ENCODE measurements at places on chromosomes 1 and 21.

- no peak for DNase-seq
These were observed 72.9 kb downstream of the CCDC185 start for GRCh38 chr1:223466151-223466550.

DNA sequence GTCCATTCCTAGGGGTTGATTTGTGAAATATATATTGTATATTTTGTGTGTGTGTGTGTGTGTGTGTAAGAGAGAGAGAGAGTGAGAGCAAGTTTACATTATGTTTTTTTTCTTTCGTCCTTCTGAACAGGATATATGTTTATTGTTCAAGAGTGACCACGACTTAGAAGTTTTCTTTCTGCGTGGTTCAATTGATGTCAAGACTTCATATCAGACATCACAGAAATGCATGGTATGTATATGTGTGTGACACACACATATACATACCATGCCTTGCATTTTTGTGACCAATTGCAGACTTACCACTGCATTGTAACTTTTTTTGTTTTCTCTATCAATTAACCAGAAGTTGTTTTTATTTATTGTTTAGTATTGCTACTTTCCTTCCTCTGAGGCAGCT, 2.5 kb downstream of the RASAL2 start:
- no peak for DNase-seq

DNA sequence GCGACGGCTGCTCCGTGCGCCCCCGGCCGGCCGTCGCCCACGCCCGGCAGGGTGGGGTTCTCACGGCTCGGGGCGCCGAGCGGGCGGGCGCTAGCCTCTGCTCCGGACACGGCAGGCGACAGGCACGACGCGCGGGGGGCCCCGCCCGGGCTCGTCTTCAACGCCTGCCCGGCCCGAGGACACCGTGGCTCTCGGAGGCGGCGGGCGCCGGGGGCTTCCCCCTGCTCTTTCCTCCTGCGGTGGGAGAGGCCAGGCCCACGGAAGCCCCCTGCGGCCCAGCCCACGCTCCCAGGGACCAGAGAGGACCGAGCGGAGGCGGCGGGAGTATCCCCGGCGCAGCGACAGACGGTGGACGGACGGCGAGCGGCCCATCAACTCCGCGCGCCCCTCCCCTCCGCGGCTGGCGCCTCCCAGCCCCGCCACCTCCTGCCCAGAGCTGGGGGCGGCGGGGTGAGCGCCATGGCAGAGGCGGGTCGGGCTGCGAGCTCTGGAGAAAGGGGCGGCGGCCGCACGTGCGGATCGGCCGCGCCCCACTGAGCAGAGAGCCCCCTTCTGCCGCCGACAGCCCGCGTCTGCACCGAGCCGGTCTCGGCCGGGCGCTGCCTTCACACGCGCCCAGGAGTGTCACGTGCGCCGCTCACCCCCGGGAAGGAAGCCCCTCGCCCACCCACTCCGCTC, at the start of the genes SHE and TDRD10:
SHE (minus strand) TSS at position 347 of the 678 bp plus-strand sequence. CDS start 386 bp downstream, outside the sequence.
TDRD10 (plus strand) TSS at position 154 of the 678 bp plus-strand sequence. CDS start 4,685 bp downstream, outside the sequence.
- DNase-seq: no peak

DNA sequence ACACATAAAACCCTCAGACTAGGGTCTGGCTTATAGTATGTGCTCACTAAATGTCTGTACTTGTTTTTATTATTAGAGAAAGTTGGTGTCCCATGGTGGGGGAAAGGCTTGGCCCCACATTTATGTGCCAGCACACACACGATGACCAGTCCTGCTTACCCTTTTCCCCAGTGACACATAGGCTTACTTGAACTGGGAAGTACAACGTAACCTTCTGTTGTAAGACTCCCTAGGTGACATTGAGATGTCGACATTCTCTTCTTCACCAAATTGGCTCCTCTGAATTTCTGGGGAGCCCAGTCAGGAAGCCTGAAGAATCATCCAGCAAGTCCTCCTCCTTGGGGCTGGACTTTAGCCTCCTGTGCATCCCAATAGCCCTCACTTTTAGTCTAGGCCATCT, 1.7 kb upstream of the MECR start:
- DNase-seq: no peak

- DNase-seq: no peak
These were observed 1530.9 kb upstream of the TPTE start for GRCh38 chr21:8990326-8991087.

GRCh38 chr1:243903895-243904294, 53.9 kb upstream of the AKT3 start:
- DNase-seq: no peak

- DNase-seq: no peak
These were observed 186.4 kb downstream of the RYR2 start for GRCh38 chr1:237228421-237228820.

- no peak for DNase-seq
These were observed 690 bp downstream of the C1orf216 start for GRCh38 chr1:35717911-35718476.

DNA sequence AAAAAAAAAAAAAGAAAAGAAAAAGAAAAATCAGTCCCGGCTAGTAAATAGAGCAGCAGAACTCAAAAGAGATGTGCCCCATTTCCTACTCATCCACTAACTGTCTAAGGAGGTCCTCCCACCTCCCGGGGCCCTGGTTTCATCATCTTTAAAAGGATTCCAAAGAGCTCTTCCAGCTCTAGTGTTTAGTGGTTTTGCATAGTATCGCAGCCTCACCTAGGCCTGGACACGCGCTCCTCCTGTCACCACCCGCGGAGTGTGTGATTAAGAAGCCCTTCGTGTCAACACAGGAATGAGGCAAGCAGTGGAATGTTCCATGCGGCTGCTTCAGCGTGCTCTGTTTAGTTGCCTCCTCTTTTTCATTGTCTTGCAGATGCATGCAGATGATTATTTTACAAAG, 49.0 kb downstream of the LBR start:
- no peak for DNase-seq

GRCh38 chr1:192401825-192402224, 85.0 kb downstream of the RGS21 start:
- DNase-seq: no peak

DNA sequence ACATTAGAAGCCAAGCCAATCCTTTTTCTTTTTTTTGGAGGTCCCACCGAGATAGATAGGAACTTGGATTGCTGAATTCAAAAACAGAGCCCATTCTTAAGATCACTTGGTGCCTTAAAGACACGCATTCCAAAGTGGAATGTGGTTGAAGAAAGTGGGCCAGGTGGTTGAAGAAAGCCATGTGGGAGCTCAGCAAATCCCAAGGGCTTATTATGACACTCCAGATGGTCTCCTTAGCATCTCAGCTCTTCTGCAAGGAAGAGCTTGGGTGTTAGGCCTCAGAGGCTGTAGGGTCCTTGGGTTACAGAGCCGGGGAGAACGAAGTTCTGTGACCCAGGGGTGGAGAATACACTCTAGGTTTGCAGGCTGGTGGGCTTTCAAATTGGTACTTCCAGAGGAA, 13.5 kb downstream of the TOR3A start:
- no peak for DNase-seq

GRCh38 chr1:23553231-23554126, 5.8 kb downstream of the ID3 start:
- DNase-seq: no peak

GRCh38 chr1:152728986-152729385, 21.0 kb downstream of the LCE4A start:
- DNase-seq: no peak

DNA sequence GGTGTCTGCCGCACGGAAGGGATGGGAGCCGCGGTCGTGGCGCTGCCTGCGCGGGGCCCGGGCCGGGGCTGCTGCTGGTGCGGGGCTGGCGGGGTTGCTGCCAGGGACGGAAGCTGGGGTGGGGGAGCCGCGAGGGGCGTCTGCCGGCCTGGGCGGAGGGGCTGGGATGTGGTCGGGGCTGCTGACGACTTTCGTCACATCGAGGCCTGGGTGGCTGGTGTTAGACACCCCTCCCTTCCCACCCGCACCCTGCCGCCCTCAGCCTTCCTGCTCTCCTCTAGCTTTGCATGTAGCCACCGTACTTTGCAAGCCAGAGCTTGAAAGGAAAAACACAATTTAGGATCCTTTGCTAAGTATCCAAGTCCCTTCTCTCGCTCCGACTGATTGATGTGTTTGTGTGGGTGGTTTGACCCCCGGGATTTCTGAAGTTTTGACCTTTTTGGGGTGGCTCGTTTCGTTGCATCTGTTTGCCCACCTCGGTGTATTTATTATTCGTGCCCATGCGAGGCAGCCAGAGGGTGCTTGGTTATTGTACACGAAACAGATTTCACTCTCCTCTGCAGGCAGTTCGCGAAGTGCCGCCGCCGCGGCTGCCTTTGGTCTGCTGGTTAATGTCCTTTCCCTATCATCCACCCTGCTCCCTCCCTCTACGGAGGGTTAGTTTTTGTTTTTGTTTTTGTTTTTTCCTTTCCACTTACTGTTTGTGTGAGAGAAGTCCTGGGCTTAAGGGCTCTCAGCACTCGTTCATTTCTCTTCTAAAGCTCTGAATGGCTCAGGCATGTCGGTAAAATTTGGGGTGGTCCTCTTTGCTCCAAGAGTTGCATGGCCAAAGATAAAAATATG, 868 bp downstream of the C1orf21 start:
- peak; percentile 27 for DNase-seq

- no peak for DNase-seq
These were observed 28.2 kb upstream of the RGL1 start for GRCh38 chr1:183776731-183777130.

- peak; percentile 55 for DNase-seq
These were observed 51.5 kb upstream of the RUNX3 start for GRCh38 chr1:24981631-24982005.

DNA sequence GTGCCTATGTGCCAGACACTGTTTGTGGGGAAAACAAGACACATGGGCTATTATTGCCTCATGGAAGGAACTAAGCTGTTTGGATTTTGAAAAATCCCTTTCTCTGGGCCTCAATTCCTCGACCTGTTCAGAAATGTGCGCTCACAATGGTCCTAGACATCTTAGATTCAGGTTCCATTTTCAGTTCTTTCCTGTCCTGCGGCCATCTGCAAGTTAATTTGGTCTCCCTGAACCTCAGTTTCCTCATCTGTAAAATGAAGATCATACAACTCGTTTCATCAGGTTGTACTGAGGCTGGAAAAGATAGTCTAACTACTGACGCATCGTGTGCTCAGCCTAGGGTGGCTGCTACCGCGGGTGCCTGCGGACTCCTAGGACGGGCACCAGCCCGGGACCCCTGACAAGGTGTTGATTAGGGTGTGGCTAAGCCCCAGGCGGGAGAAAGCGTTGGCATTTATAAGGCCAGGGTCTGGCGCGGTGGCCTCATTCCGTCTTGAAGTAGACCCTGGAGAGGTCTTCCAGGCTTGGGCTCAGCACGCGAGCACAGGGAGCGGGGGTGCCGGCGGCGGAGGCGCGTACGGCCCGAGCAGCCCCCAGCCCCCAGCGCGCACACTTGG, 493 bp upstream of the ELOA start:
- peak; percentile 5 for DNase-seq

DNA sequence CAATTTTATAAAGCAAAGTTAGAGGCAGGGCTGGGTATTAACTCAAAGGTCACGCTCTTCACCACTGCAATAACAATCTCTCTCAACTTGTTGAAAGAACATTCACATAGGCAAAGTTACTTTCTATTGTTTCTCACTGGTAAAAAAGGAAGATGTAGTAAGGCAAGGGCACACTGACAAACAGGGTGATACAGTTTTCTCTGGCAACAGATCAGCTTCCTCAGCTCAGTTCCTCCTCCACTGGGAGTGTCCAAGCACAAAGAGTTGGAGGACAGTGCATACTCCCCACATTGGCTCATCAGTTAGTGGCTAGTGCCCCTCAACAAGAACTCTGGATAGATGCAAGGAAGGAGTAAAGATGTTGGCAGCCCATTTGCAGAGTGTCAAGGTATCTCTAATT, 3.7 kb downstream of the PLPPR4 start:
- no peak for DNase-seq

DNA sequence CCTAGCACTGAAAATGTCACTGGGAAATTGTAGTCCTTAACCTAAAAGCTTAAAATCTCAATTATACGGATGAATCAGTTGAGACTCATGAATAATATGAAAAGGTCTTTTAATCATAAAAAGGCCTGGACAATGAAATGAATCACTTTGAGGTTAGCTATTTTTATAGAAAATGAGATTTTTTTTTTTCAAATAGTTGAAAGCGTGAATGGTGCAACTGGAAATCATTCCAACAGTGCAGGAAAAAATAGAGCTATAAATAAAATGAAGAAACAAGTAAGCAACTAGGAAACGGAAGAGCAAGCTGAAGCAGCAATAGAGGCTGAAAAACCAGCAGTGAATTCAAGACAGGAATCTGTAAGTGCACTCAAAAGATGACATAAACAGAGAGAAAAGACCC, 142.9 kb downstream of the BACH1 start:
- DNase-seq: no peak

DNA sequence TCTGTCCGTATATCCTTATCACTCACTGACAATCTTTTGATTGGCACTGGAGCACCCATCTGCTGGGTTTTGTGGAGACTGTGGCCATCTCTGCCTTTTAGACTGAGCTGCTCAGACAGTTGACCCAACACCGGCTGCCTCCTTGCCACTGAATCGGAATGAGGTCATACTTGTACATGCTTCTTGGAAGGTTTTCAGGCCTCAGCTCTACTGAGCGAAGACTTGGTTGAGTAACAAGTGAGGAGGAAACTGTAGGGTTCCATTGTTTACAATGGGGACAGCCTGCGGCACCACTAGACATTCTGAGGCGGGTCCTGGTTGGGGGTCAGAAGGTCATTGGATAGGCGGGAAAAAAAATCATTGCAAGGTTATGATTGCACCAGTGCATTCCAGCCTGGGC, 320.3 kb downstream of the KIF26B start:
- DNase-seq: no peak

- DNase-seq: no peak
These were observed 59.9 kb downstream of the CYYR1 start for GRCh38 chr21:26513212-26513611.

GRCh38 chr1:9996624-9997582, at the start of gene RBP7:
Gene RBP7 (plus strand): TSS chr1:9997228. CDS start chr1:9997259, 31 bp downstream.
- no peak for DNase-seq

- DNase-seq: no peak
These were observed 12.7 kb upstream of the GADD45A start for GRCh38 chr1:67672260-67672803.

GRCh38 chr1:84853741-84854721, 39.0 kb downstream of the LPAR3 start:
- peak; percentile 12 for DNase-seq

GRCh38 chr1:225532240-225532944, 104.6 kb upstream of the LBR start:
- DNase-seq: no peak

Measured in stimulated activated CD8-positive, alpha-beta memory T cell treated with anti-CD3 and anti-CD28 coated beads, Interleukin-15, amount 100 ng/mL, for 48 hours (primary cell).